ENCODE measurements at places on chromosomes 5 and 9.

DNA sequence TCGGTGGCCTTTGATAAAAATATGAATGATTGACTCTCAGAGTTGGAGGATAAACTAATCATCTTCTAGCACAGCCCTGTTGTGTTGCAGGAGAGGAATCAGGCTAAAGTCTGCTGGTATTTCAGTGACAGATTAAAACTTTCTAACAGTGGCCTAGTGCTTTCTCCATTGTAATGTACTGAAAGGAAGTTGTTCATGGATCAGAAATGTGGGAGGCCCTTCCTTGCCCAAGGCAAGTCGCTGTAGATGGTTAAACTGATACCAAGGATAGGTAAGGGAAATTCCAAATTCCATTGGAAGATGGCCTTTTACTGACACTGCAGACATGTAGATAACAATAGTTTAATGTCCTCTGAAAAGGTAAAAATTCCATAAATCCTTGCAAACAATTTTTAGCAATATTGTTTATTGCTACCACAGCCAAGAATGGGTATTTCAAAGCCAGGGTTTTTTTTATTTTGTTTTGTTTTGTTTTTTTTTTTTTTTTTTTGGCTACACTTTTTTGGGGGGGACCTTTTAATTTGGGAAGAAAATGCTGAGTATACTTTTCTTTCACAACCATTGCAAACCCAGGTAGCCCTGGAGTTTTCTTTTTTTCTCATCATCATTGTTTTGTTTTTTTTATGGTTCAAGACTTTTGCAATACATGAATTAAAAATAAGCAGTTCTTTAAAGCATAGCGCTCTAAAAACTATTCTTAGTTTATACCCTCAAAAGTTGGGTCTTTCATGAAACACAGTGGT, 35.5 kb downstream of the WDR36 start:
- no peak for DNase-seq

DNA sequence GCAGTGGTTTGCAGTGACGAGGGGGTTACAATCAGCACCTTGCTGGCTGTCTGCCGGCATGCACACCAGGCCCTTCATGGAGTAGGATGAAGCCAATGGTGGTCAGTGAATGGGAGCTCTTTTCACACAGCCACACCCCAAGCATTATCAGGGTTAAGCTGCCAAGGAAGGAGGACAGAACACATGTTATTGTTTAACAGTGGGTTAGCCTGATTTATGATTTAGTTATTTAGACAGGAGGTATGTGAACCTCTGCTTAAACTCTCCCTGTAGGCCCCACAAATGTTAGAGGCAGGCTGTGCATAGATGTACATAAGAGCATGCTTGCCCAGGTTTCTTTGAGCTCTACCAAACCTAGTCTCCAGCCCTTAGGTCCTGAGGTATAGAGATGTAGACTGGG, 262.9 kb downstream of the SPOCK1 start:
- no peak for DNase-seq

GRCh38 chr5:153952893-153953292, 85.8 kb downstream of the FAM114A2 start:
- no peak for DNase-seq

- DNase-seq, result no peak
Measured at GRCh38 chr5:145682197-145682899, 152.8 kb downstream of the PRELID2 start.

DNA sequence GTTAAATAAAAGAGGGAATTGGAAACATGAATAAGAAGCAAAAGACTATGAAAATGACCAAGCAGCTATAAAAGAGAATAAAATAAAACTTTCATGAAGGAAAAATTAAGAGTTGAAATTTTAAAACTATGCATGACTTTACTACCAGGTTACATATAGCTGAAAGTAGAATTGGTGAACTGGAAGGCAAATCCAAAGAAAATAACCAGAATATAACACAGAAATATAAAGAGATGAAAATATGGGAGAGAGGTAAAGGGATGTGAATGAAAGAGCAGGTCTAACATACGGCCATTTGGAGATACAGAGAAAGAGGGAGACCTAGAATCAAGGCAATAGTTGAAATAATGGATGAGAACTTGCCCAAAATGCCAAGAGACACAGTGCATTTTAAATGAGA, 42.9 kb upstream of the TDRD7 start:
- no peak for DNase-seq

- DNase-seq, result no peak
Measured at GRCh38 chr5:175470781-175471180, 7.6 kb upstream of the SFXN1 start.

DNA sequence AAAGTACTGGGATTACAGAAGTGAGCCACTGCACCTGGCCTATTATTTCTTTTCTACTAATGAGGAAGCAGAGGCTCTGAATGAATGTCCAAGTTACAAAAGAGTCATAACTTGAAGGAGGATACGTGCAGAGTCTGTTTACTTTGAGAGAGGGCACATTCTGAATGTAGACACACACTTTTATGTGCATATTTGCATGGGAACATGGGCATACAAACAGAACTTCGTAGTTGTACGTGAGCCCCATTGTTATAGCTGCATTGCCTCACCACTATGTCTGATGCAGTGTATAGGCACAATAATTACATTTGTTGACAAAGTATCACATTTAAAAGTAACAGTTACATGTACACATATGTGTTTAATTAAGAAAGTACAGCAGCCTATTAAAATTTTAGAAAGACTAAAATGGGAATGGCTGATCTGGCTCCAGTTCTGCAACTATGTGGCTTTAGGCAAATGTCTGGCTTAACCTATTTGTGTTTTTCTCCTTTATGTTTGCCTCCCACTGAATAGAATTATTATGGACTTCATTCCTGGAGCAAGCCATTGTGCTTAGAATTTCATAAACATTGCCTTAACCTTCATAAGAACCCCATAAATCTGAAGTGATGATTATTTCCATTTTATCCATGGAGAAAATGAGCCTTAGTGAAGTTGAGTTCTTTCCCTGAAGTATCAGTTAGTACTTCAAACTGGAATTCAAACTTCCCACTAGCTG, 3.0 kb upstream of the DPYSL3 start:
- no peak for DNase-seq

GRCh38 chr9:113566016-113566711, 102.6 kb downstream of the RGS3 start:
- DNase-seq, result no peak

DNA sequence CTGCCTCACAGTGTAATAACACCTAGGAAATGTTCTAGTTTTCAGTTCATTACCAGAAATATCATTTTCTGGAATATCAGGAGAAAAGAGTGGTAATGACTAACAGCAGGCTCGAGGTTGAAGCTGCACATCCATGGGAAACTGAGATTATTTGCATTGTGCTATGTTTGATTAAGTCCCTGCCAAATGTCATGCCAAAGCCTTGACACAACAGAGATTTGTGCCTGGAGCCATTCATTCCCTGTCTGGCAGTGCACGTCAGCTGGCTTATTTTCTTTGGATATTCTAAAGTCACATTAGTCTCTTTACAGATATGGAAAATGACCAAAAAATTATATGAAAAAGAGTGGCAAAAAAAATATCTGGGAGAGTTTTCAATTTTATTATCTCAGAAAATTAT, 848.0 kb downstream of the PTPRD start:
- no peak for DNase-seq

DNA sequence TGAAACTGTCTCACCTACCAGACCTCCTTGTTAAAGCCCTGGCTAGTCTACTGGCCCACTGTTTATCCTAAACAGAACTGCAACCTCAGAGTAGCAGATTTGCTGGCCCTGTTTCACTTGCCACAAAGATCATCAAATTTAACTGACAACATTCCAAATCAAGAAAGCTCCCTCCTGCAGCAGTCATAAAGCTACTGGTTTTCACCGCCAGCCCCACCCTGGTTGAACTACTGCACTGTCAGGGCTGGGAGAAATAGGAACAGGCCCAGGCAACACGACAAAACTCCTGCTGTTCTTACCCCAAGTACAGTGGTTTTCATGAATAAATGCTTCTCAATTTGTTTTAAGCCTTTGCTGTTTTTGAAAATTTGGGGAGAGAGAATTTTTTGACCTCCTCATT, 63.0 kb downstream of the NR6A1 start:
- no peak for DNase-seq

- no peak for DNase-seq
Measured at GRCh38 chr5:158174026-158174425, 315.1 kb upstream of the CLINT1 start.

DNA sequence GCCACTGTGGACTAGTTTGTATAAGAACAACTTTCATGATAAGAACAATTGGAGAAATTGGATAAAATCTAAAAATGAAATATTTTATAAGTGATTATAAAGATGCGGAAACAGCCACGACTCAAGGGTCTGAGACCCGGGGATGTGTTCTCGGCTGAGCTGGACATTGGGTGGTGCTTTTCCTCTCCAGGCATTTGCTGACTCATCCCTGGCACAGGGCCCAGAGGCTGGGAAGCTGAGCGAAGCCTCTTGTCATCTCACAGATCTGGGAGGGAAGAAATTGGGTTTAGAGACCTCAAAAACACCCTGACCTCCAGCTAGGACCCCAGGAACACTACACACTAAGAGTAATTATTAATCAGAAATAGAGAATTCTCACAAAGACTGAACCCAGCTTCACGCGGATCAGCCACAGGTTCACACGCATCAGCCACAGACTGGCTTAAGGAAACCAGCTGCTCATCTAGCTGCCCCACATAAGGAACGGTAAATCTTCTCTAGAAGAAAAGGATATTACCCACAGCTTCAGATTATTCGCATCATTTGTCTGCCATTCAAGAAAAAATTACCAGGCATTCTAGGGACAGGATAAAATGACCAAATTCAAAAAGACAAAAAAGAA, 2.8 kb upstream of the OR2V1 start:
- no peak for DNase-seq

DNA sequence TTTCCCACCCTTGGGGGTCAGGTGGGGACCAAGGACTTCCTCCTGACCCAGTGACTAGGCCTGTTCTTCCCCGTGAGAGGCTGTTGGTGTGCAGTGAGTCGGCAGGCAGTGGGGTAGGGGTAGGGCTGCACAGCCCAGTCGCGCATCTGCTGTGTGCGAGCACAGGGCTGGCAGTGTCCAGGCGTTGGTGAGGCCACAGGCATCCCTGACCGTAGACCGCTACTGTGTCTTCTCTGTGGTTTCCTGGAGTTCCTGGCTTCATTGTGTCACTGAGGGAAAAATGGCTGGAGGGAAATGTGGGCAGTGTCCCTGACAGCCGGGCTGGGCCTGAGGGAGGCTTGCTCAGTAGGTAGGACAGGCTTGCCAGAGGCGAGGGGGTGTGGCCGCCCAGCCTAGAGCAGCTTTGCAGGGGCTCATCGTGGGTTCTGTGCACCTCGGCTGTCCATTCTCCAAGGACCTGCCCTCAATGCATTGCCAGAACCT, 95.4 kb downstream of the CACNA1B start:
- DNase-seq, result no peak

DNA sequence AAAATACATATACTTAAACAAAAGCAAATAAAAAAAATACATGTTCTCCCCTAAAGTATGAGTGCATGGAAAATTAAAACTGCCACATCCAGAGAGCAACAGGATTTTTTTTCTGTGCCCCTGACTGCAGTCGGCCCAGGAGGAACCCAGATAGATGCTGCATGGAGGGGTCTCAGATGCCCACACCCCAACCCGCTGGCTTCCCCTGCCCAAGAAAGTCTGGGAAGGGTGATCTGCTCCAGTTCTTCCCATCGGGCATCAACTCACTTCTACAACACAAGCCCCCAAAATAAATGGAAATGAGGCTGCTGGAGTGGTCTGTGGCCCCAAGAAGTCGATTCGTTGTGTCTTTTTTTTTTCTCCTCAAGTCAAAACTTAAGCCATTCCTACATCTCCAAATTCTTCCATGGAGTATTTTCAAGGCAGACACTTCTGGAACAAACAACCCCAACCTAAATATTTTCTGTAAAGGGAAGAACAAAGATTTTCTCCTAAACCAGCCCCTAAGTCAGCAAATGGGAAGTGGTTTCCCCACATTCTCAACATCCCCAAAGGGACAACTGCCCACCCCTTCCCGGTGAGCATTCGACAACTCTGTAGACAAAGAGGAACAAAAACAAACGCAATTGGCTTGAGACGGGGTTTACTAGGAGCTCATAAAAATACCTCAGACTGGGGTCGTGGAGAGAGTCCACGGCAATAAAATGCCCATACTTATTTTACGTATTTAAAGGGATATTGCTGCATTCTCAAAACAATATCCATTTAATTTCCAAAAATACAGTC, 46.7 kb downstream of the ROR2 start:
- DNase-seq, result no peak

GRCh38 chr9:133135146-133135745, 14.2 kb upstream of the RALGDS start:
- peak; percentile 36 for DNase-seq

DNA sequence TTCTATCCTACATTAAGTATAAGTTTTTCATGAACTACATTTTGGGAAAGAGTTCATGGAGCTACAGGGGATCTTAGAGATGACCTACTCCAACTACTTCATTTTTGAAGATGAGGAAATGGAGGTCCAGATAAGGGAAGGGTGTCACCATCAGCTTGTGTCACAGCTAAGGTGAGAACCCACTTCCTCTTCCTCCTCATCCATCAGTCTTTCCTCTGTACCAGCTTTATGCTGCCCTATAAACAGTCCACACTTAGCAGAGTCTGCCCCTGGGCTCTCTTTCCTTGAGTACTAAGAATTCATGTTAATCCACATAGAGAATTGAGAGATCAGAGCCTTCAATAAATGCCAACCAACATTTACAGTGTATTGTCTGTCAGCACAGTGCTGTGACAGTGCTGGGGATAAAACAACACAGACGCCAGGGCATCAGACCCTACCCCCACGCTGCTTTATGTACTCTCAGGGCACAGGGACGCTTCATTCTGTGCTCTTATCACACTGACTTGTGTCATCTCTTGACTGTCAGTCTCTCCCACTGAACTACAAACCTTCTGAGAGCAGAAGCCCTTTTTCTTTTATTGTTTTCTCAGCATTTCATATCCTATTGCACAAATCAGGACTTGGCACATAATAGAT, 22.1 kb downstream of the ADRB2 start:
- DNase-seq, result no peak

DNA sequence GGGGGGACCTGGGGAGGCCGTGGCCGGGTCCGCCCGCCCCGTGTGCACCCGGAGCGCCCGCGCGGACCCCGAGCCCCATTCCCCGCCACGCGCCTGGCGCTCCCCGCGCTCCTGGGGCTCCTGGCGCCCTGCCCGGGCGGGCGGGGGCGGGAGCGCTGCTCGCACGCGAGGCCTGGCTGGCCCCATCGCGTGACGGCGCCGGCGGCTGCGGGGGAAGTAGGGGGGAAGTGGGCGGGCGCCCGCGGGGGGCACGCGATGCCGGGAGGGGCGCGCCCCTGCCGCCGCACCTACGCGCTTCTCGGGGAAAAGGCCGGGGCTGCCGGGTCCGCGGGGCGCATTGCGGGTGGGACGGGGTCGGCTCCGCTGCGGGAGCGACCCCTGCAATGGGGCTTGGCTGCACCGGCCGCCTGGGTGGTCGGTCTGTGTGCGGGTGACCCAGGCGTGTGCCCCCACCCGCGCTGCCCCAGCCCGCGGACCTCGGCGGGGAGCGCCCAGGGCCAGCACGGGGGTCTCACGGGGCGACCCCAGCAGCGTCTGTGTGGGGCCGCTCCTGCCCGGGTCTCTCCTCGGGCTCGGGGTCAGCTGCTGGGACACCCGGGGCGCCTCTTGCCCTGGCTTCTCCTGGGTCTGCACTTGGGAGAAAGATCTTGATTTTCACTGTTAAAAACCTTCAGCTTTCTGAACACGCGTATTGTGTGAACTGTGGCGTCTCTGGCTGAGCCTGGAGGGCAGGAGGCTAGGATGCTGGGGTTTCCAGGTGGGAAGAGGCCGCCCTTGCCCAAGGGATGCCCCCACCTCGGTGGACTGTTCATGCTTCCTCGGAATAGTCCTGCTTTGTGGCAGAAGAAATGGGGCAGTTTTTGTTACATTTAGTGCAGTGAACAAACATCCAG, 52.4 kb downstream of the AHRR start:
- peak; percentile 88 for DNase-seq

- no peak for DNase-seq
Measured at GRCh38 chr9:83005361-83005760, 57.6 kb downstream of the RASEF start.

Measured in stimulated activated CD4-positive, alpha-beta T cell treated with anti-CD3 and anti-CD28 coated beads, Interleukin-4, amount 100 ng/mL, for 4 hours (primary cell).